ENCODE measurements at places on chromosomes 1 and 21.

DNA sequence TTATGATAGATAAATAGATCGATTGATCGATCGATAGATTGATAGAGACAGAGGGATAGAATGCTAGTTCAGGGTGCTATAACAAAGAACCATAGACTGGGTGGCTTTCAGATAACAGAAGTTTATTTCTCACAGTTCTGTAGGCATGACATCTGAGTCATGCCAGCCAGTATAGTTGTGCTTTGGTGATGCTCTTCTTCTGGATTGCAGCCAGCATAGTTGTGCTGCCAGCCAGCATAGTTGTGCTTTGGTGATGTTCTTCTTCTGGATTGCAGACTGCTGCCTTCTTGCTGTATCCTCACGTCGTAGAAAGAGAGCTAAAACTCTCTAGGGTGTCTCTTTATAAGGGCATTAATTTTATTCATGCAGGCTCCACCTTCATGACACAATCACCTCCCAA is 860.8 kb downstream of the BRINP3 start:
- no peak for DNase-seq

DNA sequence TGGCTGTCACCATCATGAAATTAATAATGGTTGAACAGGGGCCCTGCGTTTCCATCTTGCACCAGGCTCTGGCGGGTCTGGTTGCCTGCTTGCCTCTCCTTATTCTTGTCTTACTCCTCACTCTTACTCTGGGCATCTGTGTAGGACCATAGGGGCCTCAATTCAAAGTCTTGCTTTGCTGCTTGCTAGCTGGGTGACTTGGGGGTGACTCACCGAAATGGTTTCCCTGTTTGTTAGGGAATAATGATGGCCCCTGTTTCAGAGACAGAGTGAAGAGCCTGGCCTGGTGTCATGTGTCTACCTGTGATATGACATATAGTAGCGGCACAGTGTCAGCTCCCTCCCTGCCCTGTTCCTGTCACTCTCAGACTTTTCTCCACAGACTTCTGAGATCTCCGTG is 24.6 kb downstream of the KCNC4 start:
- DNase-seq: no peak

GRCh38 chr1:24154215-24154614 is 11.3 kb upstream of the IL22RA1 start:
- no peak for DNase-seq

- no peak for DNase-seq
Observed at GRCh38 chr1:203878422-203878821, 17.0 kb downstream of the SNRPE start.

DNA sequence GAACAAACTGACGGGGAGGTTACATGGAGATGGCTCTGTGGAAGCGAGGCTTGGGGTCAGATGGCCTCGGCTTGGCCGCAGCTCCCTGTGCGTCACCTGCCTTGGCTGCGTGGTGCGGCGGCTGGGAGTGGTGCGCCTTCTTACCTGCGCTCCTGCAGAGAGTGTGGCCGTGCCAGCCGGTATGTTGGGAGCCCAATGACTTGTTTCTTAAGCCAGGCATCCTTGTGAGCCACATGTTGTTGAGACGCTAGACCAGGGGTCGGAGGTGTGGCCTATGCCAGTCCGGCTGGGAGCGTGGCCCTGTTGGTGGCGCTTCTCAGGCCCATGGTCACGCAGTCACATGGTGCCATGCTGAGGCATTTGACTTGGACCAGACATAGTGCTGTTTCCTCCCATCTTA is 10.5 kb downstream of the SLX9 start:
- DNase-seq: no peak

DNA sequence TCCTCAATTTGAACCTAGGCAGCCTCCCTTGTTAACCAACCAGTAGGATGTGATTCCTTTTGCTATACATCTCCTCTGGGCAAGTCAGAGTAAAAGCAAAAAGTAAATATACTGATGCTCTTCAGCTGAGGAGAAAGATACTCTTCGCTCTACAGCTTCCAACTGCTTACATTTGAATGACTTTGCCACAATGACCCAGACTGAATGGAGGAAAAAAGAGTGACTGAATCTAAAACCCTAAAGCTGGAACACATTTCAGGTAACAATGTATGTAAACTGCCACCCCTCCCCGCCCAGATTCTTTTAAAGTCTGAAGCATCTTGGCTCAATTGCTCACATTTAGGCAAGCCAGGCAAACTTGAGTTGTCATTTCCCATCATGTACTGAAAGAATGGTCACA is 46.1 kb downstream of the SLC16A1 start:
- DNase-seq: no peak

DNA sequence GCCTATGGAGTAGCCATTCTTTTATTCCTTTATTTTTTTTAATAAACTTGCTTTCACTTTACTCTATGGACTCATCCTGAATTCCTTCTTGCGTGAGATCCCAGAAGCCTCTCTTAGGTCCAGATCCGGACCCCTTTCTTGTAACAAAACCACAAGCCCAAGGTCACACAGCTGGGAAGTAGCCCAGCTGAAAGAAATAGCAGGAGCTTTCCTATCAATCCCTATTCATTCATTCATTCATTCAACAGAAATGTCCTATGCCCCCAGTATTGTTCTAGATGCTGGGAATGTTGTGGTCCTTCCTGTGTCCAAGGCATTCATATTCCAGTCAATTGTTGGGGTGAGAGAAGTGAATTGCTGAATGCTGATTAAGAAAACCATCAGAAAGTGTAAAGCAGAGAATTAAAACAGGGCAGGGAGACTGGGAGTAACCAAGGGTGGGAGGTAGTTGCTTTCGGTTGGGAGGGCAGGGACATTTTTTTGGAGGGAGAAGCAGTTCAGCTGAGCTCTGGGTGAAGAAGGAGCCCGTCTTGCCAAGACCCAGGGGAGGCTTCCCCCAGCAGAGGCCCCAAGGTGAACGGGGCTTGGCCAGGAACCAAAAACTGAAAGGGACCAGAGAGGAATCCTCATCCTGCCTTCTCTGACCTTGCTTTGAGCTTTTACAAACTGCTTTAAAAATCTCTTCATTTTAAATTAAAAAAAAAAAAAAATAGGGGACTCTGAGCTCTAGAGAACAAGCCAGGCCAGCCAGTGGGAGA is 10.8 kb downstream of the PLA2G2D start:
- no peak for DNase-seq

GRCh38 chr1:203581841-203582240 is 44.8 kb upstream of the ATP2B4 start:
- DNase-seq: no peak

DNA sequence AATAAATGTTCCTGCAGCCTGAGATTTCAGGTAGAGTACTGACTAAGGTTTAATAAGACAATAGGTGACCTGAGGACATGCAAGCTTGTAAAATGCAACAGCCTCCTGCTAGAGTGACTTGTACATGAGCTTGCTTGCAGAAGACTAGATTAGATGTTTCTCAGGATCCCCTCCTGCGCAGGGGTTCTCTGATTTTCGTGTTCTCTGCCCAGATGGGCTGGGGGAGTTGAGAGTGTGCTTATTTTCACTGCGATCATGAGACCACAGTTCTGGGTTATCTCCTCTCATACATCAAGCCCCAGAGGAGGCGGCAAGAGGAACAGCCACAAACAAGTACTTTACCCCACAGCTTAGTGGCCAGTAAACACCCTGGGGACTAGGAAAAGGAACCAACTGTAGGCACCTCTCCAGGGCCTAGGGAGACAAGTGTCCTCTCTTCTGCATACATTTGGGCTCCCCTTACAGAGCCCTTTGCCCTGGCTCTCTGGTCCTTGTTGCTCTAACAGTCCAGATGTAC is 8.0 kb downstream of the TMEM81 start:
- DNase-seq: no peak

- DNase-seq: no peak
Observed at GRCh38 chr1:160630523-160631451, 16.1 kb downstream of the SLAMF1 start.

DNA sequence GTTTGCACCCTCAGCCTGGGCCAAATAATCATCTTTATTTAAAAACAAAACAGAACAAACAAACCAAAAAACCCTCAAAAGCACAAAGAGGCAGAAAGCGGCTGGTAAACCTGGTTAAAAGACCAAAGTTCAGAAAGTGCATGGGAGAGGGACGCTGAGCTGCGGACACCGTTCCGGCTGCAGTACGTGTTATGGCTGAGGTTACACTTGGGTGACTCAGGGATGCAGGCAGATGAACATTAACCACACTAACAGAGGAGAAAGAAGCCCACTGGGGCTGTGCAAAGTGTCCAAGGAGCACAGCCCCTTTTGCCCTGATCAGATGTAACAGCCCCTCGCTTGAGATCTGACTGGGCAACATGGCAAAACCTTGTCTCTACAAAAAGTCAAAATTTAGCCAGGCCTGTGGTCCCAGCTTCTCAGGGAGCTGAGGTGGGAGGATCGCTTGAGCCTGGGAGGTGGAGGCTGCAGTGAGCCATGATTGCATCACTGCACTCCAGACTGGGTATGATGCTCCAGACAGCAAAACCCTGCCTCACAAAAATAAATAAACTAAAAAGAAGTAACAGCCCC is 28.3 kb downstream of the GPR157 start:
- no peak for DNase-seq

GRCh38 chr1:178575611-178576361 is 62.9 kb downstream of the TEX35 start:
- DNase-seq: no peak

- DNase-seq: no peak
Observed at GRCh38 chr1:22365331-22366295, 86.0 kb upstream of the ZBTB40 start.

GRCh38 chr1:64343105-64343822 is 126.7 kb upstream of the CACHD1 start:
- no peak for DNase-seq

DNA sequence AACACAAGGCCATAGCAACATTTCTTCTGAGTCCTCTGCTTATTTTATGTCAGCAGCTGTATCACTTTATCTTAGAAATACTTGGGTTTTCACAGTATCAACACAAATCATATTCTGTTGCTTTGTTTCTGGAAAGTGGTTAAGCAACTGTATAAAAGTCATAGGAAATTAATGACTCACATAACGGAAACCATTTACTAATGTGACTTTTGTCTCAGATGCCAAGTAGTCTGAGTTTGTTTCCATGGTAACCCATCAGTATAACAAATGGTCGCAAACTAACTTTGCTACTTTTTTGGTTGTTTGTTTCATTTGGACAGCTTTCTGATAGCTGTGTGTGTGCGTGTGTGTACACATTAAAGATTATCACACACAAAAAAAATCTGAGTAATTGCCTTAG is 31.1 kb downstream of the EEIG2 start:
- no peak for DNase-seq

- no peak for DNase-seq
Observed at GRCh38 chr1:119674835-119675289, 26.8 kb upstream of the ZNF697 start.

DNA sequence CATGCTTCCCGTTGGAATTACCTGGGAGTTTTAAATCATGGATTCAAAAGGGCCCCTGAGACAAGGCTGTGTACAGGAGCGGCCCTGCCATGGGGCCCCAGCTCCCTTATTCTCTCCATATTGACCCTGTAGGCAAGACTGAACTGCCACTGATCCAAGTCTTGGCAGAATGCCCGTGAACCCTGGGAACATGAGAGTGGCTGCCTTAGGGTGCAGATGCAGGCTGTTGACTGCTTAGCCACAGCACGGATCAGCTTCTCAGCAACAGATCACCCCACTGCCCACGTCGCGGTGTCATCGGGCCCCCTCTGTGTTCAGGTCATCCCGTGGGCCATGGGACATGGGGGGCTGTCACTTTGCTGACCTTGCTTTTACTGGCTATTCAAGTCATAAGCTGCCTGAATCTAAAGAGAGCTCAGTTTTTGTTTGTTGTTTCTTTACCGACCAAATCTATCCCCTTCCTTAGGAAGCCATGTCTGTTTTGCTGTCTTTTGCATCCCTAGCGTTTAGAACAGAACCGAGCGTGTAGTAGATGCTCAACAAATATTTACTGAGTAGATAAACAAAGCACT is 83.4 kb downstream of the MATN1 start:
- DNase-seq: no peak

- DNase-seq: no peak
Observed at GRCh38 chr1:44318097-44319088, 36.7 kb downstream of the ERI3 start.

DNA sequence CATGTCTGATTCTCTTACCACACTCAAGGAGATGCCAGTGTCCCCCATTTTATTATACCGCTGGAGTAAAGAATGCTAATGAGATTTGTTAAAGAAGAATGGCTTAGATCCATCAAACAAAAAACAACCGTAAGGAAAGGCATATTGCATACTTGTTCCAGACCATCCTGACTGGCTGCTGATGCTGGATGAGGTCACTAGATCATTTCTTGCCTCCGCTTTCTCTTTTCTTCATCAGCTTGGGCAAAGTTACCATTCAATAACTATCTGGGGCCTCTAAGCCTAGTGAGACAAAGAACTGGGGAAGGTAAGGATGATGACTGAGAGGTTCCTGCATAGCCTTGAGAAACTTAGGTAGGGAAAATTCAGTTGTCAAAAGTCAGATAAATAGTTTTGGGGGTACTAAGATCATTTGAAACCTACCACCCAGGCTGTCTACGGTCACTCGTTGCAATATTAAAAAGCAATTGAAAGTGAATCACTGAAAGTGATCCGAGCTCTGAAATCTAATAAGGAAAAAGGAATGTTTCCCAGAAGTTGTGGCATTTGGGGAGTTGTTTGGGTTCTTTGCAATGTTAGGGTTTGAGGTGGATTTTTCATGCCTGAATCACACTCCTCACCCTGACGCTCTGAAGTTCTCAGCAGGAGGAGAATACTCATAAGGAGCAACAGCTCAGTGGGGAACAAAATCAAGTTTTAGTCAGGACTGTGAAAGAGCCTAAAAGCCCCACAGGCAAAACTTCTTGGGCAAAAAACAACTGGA is 176.8 kb downstream of the HHIPL2 start:
- no peak for DNase-seq

- DNase-seq: no peak
Observed at GRCh38 chr21:22627911-22628310, 1629.7 kb downstream of the NCAM2 start.

DNA sequence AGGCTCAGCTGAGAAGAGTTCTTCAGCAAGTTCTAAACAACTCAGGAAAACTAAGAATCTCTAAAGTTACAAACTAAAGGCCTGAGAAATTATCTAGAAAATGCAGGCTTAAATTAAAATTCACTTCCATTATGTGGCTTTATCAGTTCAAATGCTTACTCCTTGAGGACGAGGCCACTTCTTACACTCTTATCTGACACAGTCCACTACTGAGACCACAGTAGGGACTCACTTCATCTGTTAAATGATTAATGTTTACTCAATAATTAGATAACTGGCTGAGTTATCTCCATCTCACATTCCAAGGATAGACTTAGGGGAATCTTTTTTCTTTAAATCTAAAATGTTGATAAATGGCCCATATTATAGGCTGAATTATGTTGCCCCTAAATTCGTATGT is 1.6 kb downstream of the C1orf141 start:
- no peak for DNase-seq

DNA sequence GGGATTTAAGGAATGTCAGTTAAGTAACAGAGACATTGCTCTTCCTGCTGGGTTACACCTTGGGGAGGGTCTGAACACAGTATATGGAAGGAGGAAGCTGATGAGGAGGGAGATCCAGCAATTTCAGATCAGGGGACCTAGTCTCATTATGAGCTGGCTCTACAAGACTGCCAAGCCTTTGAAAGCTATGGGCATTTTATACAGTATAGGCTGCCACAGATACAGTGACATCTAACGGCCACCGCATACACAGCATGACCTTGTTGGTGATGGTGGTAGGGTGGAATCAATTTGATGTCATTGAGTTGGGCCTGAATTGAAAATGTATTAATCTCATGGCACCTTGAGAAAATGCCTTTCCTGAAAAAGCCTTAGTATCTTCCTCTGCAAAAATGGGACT is 22.6 kb upstream of the ZP4 start:
- no peak for DNase-seq

GRCh38 chr1:154999571-155000410 is 2.8 kb upstream of the ZBTB7B start:
- peak; percentile 64 for DNase-seq
